ENCODE measurements at places on chromosomes 2 and 18. TPM values are rescaled to one million over a fixed set of nuclear protein-coding genes. Genes with fewer than 3 reads are reported as not detected.

The LMAN2L gene
- 25.2 TPM for total RNA-seq

The SIX2 gene
- not detected for total RNA-seq

The GCKR gene
- total RNA-seq, result 4.4 TPM

The MDH1 gene
- total RNA-seq, result 74.0 TPM

The SCYGR4 gene
- total RNA-seq, result not detected

The TMEM163 gene
- total RNA-seq, result 1.9 TPM

The ATP6V1C2 gene
- not detected for total RNA-seq
